ENCODE measurements at places on chromosomes 2 and 18.

DNA sequence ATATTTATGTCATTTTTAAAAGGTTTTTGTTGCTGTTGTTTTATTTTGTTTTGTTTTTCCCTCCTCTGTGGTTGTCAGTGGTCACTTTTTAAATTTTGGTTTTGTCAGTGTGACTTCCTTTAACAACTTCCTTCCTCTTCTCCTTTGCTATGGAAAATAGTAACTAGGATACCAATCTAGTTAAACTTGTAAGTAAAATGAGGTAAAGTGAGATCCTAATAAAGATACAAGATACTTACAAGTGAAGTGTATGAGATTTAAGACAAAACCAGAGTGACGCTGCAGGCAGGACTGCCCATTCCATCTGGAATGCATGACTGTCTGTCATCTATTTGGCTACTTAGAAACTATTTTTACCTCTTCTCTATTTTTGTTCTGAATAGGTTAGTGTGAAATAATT is 30.6 kb upstream of the CREB1 start:
- H3K4me3 ChIP-seq: no peak overlapping the region
- H3K4me1 ChIP-seq: no peaks in the 10 kb centered on the region
- no peaks in the 10 kb centered on the region for H3K36me3 ChIP-seq
- DNase-seq: no peak

- no peak overlapping the region for H3K4me3 ChIP-seq
- no peak overlapping the region for H3K27ac ChIP-seq
- H3K27me3 ChIP-seq: no peaks in the 10 kb centered on the region
- no peaks in the 10 kb centered on the region for H3K36me3 ChIP-seq
These were observed 341.9 kb upstream of the PIK3C3 start for GRCh38 chr18:41613003-41613609.

DNA sequence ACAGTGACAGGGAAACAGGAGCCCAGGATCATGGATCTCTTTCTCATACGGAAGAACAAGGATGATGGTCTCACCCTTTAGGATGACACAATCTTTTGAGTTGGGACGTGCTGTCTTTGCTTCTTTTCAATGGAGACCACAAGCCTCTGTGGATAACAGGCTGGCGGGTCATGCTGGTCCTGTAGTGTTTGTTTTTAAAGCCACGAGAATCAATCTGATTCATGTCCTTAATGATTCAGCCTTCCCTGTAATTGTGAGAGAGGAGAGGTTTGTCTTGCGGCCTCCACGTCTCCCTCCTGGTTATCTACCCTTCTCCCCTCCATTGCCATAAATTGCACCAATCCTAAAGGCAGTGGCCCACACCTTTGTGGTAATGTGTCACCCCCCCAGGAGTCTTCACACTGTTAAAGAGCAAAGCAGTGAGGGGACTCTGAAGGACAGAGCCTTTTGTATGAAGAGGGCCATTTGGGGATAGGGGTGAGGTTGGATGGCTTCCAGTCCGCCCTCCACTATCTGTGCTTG is 87.7 kb upstream of the TGFA start:
- no peaks in the 10 kb centered on the region for H3K4me1 ChIP-seq
- H3K36me3 ChIP-seq: no peaks in the 10 kb centered on the region
- H3K27ac ChIP-seq: no peak overlapping the region
- no peak for DNase-seq

DNA sequence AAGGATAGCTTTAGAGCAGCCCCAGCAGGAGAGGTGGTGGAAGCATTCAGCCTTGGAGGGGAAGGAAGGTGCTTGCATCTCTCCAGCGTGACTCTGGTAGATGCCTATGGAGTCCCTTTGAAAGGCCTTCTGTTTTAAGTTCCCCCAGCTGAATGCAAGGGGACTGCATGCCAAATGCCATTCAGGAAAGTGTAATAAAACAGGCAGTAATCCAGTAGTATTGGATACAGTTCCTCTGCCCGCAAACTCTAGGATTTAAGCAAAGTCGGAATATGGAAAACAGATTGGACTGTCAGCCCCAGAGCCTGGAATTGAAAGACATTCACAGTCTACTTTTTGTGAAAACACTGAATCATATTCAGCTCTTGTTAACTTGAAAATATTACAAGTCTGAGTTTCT is 125.2 kb upstream of the GAREM1 start:
- DNase-seq: no peak
- no peaks in the 10 kb centered on the region for H3K27me3 ChIP-seq
- no peak overlapping the region for H3K27ac ChIP-seq
- H3K4me3 ChIP-seq: no peak overlapping the region
- H3K4me1 ChIP-seq: no peaks in the 10 kb centered on the region
- H3K36me3 ChIP-seq: no peaks in the 10 kb centered on the region

GRCh38 chr18:58900015-58900649 is 35.5 kb downstream of the ZNF532 start:
- H3K27ac ChIP-seq: peak overlapping the region; percentile 58
- no peak overlapping the region for H3K4me3 ChIP-seq

GRCh38 chr2:141610564-141611175 is 520.1 kb downstream of the LRP1B start:
- no peaks in the 10 kb centered on the region for H3K4me1 ChIP-seq
- H3K36me3 ChIP-seq: no peaks in the 10 kb centered on the region
- H3K27me3 ChIP-seq: no peaks in the 10 kb centered on the region
- no peak overlapping the region for H3K27ac ChIP-seq
- no peak overlapping the region for H3K4me3 ChIP-seq

DNA sequence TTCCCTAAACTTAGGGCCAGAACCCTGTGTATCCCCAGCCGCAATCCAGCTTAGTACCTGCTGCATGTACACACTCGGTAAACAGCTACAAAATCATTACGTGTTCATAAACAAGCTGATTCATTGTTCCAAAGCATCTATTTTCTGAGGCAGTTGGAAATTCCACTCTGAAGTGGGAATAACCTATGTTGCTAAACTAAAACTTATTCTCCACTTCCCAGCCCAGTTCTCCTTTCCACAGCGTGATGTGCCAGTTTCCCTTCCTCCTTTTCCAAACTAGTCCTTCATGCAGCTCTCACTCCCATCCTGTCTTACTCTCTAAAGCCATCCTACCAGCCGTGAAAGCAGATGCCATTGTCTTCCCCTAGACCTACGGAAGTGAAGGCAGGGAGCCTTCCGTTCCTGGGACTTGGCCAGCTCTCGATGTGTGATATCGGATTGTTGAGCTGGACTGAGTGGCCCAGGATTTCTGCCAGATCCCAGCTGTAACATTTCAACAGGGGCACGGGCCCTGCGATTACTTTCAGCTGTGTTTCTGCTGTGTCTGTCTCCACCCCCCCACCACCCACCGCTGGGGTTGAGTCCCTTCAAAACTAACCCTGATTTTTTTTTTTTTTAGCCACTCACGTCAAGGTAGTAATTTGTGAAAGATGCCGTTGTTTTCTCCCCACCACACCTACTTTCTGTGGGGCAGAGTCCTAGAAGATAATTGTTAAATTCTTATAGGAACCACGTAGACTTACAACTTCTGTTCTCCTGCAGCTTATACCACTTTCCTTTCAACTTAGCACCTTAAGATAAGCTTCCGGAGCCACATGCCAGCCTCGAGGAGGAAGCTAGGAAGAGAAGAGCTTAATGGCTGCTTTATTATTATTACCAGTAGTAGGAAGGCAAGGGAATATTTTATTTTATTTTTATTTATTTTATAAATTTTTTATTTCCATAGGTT is 100.9 kb downstream of the CRIM1 start:
- no peak for DNase-seq
- no peaks in the 10 kb centered on the region for H3K27me3 ChIP-seq
- H3K4me3 ChIP-seq: no peak overlapping the region

GRCh38 chr2:230713331-230714135 is 891 bp downstream of the CAB39 start:
- H3K27ac ChIP-seq: peak overlapping the region; percentile 93
- H3K27me3 ChIP-seq: no peaks in the 10 kb centered on the region
- no peaks in the 10 kb centered on the region for H3K36me3 ChIP-seq
- no peaks in the 10 kb centered on the region for H3K4me1 ChIP-seq
- H3K4me3 ChIP-seq: peak overlapping the region; percentile 89
- DNase-seq: no peak

DNA sequence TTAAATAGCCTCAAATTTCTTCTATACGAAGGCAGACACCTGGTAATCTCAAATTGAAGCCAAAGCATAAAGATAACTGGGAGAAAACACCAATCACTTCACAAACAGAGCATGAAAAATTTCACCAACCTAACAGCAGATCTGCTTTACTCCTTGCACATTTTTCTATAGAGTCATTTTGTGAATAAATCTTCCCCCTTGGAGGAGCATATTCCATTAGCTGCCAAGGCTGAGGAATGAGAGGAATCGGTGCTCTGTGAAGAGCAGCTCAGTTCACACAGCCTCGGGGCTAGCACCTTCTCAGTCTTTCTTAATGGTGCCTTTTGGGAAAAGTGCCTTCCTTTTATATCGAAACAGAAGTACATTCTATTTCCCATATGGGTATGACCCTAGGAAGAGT is 1313.7 kb upstream of the NRXN1 start:
- H3K4me1 ChIP-seq: no peaks in the 10 kb centered on the region
- H3K27ac ChIP-seq: no peak overlapping the region
- H3K36me3 ChIP-seq: no peaks in the 10 kb centered on the region
- no peaks in the 10 kb centered on the region for H3K27me3 ChIP-seq
- DNase-seq: no peak
- H3K4me3 ChIP-seq: no peak overlapping the region

DNA sequence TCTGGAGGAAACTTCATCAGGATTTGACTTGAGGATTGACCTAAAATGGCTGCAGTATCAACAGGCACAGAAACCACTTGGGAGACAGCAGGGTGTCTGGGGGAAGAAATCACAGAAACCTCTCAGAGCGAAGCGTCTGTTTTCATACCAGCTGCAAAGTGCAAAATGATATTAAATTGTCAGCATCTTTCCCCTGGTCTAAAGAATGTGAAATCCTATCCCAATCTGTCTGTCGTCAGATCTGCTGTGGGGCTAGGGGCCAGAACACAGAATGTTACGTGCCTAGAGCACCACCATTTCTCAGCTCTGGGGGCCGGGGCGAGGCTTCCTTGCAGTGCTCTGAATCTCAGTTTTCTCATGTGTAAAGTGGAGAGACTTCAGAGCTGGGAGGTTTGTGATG is 54.1 kb upstream of the MYCN start:
- H3K36me3 ChIP-seq: no peaks in the 10 kb centered on the region
- H3K4me3 ChIP-seq: no peak overlapping the region
- DNase-seq: no peak
- H3K27me3 ChIP-seq: no peaks in the 10 kb centered on the region
- H3K27ac ChIP-seq: no peak overlapping the region

- no peaks in the 10 kb centered on the region for H3K27me3 ChIP-seq
- peaks cover 4% of the 10 kb centered on the region for H3K4me1 ChIP-seq
- H3K36me3 ChIP-seq: no peaks in the 10 kb centered on the region
- H3K4me3 ChIP-seq: no peak overlapping the region
These were observed 3.8 kb downstream of the ANKMY1 start for GRCh38 chr2:240553956-240554480.

DNA sequence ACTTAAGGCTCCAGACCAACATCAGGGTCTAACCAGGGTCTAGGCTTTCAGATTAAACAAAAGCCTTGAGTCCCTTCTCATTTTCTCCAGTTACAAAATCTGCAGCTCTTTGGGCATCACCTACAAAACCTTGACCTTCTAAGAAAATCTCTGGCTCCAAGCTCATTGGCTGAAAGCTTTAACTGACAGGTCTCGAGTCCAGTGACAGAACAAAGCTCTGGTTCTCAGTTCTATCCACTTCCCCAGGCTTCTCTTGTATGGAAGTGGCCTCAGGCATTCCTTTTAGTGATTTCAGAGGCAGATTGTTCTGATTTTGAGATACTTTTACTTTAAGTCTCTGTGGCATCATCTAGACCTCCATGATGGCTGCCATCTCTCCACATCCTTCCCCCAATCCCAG is 11.3 kb downstream of the SIX2 start:
- H3K36me3 ChIP-seq: no peaks in the 10 kb centered on the region
- no peak for DNase-seq
- no peak overlapping the region for H3K4me3 ChIP-seq
- H3K27me3 ChIP-seq: no peaks in the 10 kb centered on the region
- no peaks in the 10 kb centered on the region for H3K4me1 ChIP-seq

DNA sequence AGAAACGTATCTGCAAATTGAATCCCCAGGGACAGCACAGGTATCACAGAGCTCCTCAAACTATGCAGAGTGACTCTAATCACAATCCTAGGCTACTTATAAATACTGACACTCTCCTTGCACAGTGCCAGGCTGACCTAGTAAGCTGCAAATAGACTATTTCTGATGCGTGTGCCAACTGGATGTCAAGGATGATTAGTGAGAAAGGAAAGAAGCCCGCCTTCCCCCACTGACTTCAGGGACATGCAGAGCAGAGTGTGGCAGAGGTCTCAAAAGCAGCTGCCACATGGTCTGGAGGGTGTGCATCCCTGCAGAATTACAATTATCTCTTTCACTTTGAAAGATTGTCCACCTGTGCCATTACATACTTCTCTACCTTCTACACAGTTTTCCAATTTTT is 235.6 kb downstream of the CPS1 start:
- H3K4me3 ChIP-seq: no peak overlapping the region
- DNase-seq: no peak
- H3K27ac ChIP-seq: no peak overlapping the region
- H3K36me3 ChIP-seq: no peaks in the 10 kb centered on the region

GRCh38 chr2:7424481-7424880 is 507.3 kb downstream of the RNF144A start:
- no peaks in the 10 kb centered on the region for H3K27me3 ChIP-seq
- no peak overlapping the region for H3K27ac ChIP-seq
- no peak for DNase-seq
- H3K4me3 ChIP-seq: no peak overlapping the region

DNA sequence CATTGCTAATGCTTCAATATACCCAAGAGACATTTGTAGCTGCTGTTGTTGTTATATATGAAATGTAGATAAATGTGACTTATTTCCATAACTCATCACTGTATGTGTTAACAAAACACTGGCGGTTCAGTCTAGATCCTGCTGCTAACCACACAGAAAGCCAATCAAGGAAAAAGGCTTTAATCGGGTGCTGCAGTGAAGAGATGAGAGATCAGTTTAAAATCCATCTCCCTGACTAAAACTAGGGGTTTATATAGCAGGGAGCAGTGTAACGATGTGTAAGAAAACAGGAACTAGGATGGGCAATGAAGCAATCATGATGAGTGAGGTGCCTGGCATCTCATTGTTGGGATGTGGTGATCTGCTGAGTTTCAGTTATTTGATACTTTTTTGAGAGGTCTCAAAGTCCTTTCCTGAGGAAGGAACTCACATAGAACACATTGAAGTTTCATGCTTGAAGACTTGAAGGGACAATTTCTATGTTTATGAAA is 677.7 kb upstream of the CDH7 start:
- no peak overlapping the region for H3K27ac ChIP-seq
- no peak for DNase-seq
- no peak overlapping the region for H3K4me3 ChIP-seq
- no peaks in the 10 kb centered on the region for H3K27me3 ChIP-seq
- H3K4me1 ChIP-seq: no peaks in the 10 kb centered on the region

GRCh38 chr2:63503818-63504217 is 84.5 kb downstream of the WDPCP start:
- H3K4me1 ChIP-seq: no peaks in the 10 kb centered on the region
- H3K27me3 ChIP-seq: no peaks in the 10 kb centered on the region
- H3K27ac ChIP-seq: no peak overlapping the region
- no peak overlapping the region for H3K4me3 ChIP-seq
